ENCODE measurements at places on chromosomes 11 and 22.

GRCh38 chr22:39868741-39869140 lies 24.8 kb downstream of the ENTHD1 start:
- DNase-seq = no peak

GRCh38 chr22:48858121-48858520 lies 969.6 kb downstream of the BRD1 start:
- DNase-seq = no peak

DNA sequence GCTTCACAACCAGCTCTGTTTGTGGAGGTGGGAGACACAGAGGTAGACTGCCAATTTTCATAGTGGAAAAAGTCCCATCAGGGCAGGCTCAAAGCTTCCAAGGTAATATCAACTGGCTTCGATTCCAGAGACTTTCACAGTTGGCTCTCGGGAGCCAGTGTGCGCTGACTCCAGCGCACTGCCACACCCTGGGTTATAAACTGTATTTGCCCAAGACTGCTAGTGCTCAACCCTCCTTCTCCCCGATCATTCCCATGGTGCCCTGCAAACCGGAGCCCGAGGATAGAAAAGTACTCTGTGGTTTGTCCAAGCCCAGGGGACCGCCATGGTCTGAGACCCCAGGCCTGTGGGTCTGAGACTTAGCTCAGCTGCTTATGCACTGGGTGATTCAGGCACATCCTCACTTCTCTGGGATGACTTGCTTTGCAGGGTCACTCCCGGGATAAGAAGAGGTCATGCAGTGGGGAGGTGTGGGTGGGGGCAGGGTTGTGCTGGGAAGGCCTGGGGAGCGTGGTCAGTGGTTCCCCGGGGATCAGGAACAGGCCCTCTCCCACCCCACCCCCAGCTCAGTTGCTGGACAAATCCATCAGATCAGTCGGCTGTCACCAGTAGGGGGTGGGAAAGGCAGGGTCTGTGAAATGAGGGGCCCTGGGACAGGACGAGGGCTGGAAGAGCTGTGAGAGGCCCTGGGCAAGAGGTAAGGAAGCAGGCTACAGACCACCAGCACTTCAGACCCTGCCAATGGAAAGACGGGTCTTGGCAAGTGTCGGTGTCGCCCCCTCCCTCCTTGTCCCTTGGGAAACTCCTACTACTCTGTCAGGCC lies 26.7 kb upstream of the PICK1 start:
- no peak for DNase-seq

GRCh38 chr11:94125407-94126115 lies 3.1 kb upstream of the PANX1 start:
- DNase-seq = no peak

All from HEK293T (cell line).